Testis (tissue), 5 donors: ENCODE measurements at places on chromosomes 5 and 9.
A peak's percentile ranks its signal among the peaks of the same experiment; 100 is the strongest.

DNA sequence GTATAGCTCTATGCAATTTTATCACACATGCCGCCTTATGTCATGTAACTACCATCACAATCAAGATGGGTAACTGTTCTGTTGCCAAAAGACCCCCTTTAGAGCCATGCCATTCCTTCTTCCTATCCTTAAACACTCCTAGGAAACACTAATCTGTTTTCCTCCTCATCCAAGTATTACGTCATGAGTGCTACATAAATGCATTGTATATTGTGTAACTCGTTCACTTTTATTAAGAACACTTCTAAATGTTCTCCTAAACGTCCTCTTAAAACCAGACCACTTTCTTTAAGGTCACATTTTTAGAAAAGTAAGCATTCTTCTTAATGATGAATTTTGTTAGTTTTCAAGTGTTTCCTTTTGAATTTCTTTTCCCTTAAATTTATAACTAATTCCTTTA is 49.8 kb upstream of the MTMR12 start:
- no peak for DNase-seq

GRCh38 chr5:98492258-98492657 is 281.2 kb upstream of the RGMB start:
- DNase-seq: no peak

DNA sequence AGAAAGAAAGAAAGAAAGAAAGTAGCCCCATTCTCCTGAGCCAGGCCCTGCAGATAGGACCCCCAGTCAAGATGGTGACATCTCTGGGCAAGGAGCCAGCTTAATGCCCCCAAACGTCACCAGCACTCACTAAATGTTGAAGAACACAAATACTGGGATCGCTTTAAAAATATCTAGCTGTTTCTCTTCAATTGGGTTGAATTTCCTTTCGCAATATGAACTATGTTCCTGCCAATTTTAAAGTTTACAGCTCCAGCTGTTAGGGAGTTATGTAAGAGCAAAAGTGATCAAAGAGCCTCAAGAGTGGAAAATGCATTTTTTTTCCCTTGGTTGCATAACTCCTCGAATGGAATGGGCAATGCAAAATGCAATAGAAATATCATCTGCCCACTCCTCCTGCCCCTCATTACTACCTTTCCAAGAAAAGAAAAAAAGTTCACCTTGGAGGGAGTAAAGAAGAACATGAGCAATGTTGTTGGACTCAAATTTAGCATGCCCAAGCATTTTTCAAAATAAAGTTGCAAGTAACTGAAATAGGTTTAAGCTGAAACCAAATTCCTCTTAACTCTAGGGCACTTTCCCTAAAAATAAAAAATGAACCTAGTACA is 244.2 kb upstream of the PIK3R1 start:
- DNase-seq: no peak

GRCh38 chr9:35164711-35165110 is 2.9 kb downstream of the UNC13B start:
- DNase-seq: no peak

DNA sequence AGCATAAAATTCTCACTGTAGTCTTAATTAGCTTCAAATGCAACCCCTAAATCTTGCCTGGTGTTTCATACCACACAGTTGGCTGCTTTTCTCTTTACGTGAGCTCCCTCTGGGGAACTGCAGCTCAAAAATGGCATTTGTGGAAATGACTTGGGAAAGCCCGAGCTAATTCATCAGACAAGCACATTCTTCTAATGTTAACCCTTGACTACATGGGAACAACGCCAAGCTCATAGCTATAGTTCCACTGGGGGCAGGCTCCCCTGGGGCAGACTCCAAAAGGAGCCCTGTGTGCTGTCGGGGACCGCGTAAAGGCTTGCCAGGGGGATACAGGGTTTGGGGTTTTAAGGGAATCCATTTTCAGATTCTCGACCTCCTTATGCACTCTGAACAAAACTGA is 301.4 kb upstream of the DAP start:
- DNase-seq: no peak

DNA sequence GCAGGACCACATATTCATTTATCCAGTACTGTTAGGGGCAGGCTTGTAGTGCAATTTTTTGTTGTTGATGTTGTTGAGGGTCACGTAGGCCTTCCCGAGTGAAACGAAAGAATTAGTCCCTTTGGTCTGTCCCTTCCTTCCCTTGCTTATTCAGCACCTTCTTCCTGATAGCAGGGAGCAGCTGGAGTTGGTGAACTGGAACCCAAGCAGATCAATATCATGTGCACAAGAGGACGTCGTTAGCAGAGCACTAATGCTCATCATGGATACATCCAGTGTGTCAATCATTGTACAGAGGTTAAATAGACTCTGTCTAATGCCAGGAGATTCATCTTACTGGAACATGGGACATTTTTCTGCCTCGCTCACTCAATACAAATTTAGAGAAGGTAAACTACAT is 33.0 kb upstream of the MAP1B start:
- DNase-seq: no peak

DNA sequence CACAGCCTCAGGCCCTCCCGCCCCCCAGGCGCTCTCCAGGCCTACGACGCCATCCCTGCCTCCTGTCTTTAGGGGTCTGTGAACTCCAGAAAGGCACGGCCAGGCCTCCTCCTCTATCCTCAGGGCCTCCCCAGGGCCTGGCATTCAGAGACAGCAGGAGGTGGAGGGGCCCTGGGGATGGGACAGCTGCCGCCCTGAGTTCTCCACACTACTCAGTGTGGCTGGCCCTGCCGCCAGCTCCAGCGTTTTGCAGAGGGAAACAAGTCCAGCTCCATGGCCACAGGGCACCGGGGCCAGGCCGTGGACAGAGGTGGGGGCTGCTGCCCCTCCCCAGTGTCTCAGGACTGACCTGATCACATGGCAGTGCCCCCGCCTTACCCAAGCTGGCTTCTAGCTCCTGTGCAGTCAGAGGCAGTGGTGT is 16.4 kb downstream of the SH3GLB2 start:
- no peak for DNase-seq

- DNase-seq: no peak
These were observed 301.1 kb downstream of the FAM170A start for GRCh38 chr5:119930490-119930889.

GRCh38 chr5:1661831-1662558 is 137.6 kb downstream of the MRPL36 start:
- no peak for DNase-seq

GRCh38 chr5:103475629-103476240 is 86.9 kb downstream of the NUDT12 start:
- DNase-seq: no peak

DNA sequence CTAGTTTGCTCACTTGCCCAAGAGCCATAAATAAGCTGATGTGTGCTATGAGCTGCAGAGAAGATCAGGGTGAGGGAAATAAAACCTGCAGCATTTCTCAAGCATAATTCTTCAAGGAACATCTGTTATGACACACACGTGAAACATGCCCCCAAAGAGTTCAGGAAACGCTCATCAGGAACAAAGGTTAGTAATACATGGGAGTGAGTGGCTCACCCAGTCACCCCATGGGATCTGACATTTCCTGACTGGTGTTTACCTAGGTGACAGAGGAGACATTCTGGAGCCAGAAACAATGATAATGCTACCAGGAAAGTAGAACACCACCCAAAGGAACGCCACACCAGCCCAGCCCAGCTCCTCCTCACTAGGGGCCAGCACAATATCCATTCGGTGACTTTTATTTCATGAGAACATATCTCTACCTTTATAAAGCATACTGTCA is 66.0 kb downstream of the FRMD3 start:
- no peak for DNase-seq

DNA sequence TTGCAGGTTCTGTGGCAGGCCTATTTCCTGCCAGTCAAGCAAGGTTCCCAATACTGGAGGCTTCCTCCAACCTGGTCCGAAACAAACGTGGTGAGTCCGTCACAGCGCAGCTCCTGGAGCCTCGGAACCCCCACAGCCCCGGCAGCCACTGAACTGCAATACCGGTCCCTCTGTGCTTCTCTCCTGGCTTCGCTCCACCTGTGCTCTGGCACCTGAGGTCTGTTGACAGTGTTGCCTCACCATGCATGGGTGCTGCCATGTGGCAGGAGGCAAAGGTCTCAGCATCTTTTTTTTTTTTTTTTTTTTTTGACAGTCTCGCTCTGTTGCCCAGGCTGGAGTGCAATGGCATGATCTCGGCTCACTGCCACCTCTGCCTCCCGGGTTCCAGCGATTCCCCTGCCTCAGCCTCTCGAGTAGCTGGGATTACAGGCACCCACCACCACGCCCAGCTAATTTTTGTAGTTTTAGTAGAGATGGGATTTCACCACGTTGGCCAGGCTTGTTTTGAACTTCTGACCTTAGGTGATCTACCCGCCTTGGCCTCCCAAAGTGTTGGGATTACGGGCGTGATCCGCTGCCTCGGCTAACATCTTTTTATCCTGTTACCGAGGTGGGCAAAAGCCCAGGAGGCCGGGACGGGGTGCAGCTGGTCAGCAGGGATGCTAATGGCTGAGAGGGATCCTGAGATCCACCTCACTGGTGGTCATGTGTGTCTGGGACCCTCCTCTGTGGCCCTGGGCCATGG is 57.1 kb upstream of the RNU6ATAC start:
- DNase-seq: no peak

DNA sequence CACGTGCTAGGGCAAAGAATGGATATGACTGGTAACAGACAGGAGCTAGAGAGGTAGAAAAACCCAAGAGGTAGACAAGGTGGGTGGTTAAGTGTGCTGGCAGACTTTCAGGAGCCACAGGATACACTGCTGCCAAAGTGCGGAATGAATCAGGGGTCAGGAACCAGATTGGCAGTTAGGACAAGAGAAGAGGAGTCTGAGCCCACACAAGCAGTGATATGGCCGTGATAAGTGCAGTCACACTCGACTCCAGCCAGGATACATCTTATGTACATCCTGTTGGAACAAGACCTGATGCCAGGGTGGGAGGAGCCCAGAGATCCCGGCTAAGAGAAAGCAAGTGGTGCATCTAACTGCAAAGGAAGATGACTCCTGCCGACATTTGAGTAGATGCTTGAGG is 10.0 kb downstream of the SLIT3 start:
- DNase-seq: no peak

- DNase-seq: no peak
These were observed 50.9 kb upstream of the SLC44A1 start for GRCh38 chr9:105193560-105193959.

- no peak for DNase-seq
These were observed 1.9 kb upstream of the MTMR12 start for GRCh38 chr5:32314658-32315057.

DNA sequence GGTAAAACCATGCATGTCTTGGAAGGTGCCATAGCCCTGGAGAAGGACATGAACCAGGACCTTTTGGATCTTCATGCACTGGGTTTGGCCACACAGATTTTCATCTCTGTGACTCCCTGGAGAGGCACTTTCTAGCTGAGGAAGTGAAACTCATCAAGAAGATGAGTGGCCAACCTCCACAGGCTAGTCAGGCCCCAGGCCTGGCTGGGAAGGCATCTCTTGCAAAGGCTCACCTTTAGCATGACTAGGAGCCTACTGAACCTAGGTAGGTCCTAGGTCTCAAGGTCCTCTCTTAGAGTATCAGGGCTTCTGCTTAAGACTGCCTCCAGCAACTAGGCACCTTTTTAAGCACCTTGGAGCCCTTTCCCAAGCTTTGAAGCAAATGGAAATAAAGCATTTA is 1448.7 kb upstream of the ACO1 start:
- no peak for DNase-seq

GRCh38 chr5:125112196-125112595 is 365.8 kb upstream of the ZNF608 start:
- DNase-seq: no peak

- DNase-seq: no peak
These were observed 1.7 kb downstream of the NELFB start for GRCh38 chr9:137256856-137257255.

- peak; percentile 69 for DNase-seq
These were observed 14.2 kb upstream of the NRARP start for GRCh38 chr9:137316012-137316981.

DNA sequence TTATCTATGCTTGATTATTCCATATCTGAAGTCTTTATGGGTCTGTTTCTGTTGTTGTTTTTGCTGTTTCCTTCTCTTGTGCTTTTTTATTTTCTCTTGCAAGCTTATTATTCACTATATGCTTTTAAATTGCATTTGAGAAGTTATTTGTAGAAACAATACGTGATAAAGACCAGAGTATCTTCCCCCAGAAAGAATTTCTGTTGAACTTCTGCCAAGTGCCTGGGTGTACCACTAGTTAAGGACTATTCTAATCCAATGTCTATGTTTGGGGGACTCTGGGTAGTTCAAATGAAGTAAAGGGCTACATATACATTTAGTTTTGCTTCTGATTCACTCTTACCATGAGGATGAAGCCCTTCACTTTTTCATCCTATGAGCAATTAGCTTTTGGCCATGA is 54.3 kb downstream of the SLF1 start:
- DNase-seq: no peak

DNA sequence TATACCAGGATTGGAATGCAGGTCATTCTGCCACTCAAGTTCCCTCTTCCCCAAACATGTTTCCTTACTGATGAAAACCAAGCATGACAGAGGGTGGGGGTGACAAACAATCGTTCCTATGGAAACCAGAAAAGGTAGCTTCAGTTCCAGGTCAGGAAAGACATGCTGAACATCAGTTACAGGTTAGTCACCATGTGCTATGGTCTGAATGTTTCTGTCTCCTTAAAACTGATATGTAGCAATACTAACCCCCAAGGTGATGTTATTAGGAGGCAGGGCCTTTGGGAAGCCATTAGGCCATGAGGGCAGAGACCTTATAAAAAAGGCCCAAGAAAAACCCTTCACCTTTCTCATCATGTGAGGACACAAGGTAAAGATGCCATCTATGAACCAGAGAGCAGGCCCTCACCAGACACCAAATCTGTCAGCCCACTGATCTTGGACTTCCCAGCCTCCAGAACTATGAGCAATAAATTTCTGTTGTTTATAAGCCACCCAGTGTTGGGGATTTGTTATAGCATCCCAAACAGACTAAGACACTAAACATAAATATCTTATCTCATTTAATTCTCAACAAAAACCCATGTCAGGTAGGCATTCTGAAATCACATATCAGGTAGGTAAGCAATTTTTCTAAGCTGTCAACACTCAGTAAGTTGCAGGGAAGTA is 15.7 kb upstream of the SH3RF2 start:
- DNase-seq: no peak

DNA sequence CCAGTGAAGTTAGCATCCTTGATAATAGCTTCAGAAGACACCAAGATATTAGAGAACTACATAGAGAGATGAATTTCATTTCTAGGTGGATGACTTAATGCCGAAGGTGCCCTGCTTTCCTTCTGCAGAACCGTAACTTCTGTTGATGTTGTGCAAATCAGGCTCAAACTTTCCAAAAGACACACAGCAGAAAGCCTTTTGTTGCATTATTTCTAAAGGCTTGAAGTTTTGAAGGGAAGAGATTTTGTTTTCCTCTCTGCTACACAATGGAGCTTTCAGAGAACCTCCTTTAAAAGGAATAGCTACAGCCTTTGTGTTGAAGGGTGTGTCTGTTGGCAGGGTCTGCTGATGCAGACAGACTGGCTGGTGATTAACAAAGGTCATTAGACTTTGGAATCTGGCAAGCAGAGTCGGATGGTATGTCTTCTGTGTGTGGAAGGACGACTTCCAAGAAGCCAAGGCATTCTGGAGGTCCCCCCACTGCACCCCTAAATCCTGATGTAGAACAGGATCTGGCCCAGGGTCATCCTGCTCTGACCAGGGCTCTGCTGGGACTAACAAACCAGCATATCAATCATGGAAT is 57.8 kb downstream of the ZNF462 start:
- peak; percentile 57 for DNase-seq
